C1 segment of cervical spinal cord (tissue), 14 donors: ENCODE measurements at places on chromosomes 3 and 15.

DNA sequence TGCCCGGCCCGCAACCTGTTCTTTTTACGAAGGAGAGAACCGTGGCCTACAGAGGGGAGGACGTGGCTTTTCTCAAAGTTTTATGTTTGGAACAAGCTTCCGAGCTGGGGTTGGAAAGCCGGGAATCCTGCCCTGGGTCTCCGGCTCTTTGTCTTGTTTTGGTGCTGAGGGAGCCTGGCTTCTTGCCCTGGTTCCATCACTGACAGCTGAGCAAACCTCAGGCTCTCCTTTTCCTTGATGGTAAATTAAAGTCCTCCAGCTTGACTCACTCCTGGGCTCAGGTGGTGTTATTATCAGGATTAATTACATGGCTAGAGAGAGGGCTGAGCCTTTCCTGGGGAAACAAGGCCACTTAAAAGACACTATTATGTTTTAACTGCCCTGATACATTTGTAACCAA, 289.5 kb upstream of the RGMA start:
- no peak for DNase-seq

DNA sequence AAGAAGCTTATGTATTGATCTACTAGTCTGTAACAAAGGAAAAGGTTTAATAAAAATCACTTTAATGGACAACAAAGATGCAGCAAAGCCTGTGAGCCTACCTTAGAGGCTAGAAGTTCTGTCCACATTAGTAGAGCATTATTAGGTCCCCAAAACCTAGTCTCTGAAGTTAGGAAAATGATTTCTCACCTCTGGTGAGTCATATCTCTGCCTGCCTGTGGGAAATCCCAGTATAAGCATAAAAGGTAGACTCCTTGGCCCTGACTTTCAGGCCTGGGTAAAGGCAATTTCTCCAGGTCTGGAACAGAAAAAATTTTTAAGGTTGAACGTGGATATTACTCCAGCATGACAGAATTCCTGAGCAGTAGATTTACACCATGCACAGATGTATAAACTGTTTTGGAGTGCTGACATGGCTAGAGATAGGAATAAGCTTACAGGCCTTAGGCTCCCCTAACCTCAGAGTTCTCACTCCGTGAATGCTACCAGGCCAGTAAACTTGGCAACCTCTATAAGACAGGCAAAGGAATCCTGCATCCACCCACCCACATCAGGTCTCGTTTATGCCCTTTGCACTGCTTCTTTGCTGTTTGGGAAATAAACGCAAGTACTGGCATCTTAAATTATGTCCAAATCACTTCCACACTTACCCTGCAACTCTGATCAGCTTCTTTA, 104.1 kb downstream of the SERPINI1 start:
- DNase-seq = no peak

DNA sequence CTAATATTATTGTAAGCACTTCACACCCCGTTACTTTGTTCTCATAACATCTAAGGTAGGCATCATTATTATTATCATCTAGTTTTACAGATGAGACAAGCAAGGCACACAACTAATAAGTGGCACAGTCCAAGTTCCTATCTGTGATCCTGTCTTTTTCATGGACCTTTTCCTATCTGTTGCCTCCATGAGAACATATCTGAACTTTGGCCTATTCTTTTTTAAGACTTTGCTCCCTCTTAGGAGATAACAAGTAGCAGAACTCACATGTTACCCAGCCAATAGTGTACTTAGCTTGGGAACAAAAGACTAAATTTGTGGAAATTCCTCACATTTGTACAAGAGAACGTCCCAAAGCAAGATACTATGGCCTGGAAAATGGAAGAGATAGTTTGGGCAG, 172.4 kb downstream of the TIGIT start:
- DNase-seq = no peak

DNA sequence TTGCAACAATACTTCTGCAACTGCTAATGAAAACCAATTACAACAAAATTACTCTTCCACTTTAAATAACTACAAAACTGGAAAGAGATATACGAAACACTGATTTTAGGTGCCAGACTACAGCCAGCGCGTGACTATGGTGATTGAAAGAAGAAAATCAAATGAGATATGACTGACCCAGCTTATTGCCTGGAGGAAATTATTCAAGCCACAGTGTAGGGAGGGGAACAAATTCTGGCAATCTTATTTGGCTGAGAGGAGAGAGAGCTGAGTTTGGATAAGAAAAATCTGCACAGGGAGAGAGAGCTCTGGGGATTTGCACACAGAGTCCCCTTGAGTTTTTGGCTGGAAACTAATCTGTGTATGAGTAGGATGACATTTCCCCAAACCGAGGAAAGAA, 470.3 kb upstream of the FRG2C start:
- DNase-seq = no peak

DNA sequence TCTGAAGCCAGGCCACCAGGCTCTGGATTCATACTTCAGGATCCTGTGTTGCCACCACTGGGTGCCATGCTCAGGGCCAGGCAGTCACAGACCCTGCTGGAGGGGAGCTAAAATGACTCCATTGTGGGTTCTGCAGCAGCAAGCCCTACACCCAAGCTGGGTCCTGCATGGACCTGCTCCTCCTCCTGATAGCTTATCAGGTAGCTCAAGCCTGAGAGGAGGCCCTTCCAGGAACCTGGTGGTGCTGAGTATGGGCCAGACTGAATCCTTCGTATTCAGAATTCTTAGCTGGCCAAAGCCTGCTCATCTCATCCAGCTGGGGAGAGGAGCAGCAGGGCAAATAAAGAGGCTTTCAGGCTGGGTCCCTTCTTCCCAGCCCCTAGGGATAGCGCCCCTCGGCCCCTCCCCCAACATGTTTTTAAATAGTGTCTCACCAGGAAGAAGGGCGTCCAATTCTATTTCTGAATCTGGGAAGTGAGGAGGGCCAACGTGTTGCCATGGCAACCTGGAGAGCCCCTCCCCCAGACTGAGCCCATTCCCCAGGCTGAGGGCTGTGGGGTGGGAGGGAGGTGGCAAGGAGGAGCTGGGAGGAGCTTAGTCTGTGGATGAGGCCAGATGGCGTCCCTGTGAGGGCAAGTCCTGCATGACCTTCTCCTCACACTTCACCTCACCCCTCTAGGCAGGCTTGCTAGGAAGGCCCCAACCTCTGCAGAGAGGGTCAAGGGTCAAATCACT, 11.0 kb upstream of the CAMKV start:
- DNase-seq = no peak

DNA sequence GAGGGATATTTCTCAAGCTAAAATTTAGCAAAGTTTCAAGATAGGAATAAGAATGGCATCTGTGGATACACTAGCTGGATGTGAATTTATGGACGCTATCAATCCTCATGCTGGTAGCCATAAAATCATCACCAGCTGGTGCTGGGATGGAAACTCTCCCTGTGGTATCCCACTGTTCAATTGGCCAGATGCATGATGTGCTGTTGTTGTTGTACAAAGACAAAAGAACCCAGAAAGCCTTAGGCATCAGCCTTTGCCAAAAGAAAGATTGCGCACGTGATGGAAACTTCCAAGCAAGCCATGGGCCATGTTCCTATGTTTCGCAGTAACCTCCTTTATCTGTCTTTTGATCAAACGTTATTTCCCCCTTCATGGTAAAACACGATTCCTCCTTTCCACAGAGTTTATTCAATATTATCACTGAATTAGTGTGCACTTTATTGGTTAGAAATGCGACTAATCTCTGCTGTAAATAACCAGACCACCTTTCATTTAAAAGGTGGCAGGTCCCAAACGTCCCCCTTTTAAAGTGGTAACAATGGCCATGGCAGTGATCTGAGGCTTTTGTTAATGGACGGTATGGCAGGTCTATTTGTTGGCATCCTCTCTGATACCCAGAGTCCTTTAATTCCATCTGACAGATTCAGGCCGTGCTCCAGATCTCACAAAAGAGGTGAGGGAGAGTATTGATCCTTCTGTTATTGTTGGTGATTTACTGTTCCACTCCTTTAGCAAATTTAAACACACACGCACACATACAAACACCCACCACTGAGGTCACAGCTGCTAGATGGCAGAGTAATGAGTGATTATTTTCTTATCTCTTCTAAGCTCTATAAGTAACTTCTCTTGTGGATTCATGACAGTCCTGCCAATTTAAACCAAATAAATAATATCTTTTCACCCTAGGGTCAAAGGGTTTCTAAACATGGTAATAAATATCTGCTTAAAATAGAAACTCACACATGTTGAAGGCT, 291.2 kb upstream of the KCNMB2 start:
- no peak for DNase-seq

DNA sequence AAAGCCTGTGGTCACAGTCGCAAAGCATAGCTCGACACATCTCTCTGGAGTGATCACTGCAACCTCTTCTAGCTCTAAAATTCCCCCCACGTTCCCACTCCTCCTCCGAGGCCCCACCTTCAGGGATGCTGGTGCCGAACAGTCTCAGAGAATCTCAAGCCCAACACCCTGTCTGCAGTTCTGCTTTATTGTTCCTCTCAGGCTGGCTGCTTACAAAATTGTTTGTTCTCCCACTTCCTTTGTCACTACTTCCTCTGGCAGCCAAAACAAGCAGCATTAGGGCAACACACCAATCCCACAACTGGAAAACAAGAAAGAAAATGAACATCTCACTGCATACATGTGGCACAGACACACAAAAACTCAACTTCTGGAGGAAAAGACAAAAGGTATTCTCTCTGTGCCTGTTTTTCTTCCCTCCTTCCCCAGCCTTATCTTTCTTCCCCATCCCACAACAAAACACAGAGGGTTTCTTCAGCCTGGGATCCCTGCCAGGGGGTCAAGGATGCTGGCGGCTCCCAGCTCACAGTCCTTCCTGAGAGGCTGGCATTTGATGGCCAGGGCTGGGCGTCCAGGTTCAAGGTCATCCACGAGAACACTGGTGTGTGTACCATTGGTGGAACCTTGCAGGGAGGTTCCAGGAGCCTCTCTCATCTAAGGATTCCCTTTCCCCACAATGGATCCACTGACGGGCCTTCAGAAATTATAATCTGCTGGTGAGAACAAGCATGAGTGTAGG, 108.4 kb downstream of the TMCO5A start:
- DNase-seq = peak; percentile 1

DNA sequence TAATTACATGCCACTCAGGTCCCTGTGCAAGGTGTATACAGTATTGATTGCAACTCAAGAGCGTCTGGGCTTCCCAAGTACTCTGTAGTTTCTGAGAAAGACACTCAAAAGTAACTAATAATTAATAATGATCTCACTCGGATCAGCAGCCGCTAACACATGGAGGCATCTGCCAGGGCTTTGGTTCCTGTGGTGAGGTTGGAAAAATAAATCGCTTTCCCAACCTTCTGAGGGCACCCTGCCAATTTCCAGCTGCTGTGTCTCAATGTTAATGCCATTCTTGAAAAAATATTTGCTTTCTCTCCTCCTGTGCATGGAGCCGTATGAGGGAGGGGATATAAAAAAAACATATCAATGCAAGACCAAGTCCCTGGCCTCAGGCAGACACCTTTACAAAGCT, 116.5 kb upstream of the SLC2A2 start:
- DNase-seq = no peak

DNA sequence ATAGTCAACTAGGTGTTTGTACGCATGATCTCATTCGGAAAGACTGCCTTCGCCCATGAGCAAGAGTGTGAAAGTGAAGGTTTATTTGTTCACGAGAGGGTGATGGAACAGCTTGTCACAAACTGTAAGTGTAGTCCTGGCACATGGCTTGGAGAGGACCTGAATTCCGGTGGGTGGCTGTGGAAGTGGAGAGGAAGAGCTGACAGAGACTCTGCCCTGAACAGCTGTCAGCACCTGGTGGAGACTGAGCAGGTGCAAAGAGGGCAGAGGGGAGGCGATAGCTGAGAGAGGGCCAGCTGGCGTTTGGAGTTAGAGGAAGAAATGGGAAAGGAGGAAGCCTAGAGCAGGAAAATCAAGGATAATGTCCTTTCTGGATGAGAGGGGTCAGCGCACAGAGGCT, 155.7 kb downstream of the EEFSEC start:
- DNase-seq = no peak

DNA sequence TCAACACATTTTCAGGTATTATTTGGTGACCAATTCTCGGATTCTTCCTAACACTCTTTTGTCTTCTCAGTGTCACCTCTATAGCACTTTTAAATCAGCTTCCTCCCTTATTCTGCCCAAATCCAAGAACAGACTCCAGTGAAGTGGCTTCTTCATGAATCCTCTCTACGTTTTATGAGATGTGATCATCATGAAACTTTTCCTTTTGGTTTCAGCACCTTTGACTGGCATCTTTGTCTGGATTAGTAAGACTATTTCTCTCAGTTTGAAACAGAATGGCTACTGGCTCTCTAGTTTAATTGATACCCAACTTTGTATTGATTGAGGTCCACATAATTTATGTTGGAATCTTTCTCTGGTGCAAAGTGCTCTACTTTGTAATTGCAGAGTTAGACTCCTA, 45.6 kb downstream of the CMC1 start:
- DNase-seq = no peak

- no peak for DNase-seq
These were observed 338.0 kb downstream of the SHQ1 start for GRCh38 chr3:72510247-72510646.

DNA sequence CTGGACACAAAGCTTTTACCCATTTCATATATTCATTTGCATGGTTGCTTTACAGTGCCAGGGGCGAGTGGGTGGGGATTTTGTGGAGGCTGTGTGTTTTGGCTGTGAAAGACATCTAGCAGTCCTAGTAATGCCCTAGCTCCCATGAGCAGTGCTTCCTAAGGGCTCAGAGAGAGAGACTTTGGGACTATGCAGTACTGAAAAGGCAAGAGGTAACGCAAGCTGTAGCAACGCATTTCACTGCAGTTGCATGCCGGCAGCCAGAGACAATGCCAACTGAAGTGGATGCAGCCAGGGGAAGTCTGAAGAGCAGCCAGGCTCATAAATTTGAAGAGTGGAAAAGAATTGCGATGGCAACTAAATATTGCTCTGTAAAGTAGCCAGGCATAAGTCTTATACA, 27.4 kb upstream of the ATP10A start:
- no peak for DNase-seq

DNA sequence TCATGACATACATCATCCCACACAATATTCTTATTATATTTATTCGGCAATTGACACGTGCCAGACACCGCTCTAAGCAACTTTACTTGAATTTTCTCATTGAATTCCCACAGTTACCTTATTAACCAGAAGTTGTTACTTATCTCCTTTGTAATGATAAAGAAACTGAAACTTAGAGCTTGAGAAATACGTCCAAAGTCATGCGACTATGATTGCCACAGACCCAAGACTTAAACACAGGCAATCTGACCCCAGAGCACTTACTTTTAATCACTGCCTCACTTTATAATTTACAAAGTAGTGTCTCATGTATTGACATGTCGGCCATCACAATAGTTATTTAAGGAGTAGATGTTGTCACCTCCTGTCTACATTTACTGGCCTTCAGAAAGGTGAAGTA, 64.7 kb downstream of the ATP13A4 start:
- no peak for DNase-seq

- DNase-seq = no peak
These were observed 297.3 kb downstream of the DOCK3 start for GRCh38 chr3:50972029-50972428.

GRCh38 chr3:128567141-128567540, 74.1 kb upstream of the GATA2 start:
- no peak for DNase-seq
